Fibroblast of lung (primary cell): ENCODE measurements at places on chromosomes 12 and 14. TPM values are rescaled to one million over a fixed set of nuclear protein-coding genes. Genes with fewer than 3 reads are reported as not detected.

DNA sequence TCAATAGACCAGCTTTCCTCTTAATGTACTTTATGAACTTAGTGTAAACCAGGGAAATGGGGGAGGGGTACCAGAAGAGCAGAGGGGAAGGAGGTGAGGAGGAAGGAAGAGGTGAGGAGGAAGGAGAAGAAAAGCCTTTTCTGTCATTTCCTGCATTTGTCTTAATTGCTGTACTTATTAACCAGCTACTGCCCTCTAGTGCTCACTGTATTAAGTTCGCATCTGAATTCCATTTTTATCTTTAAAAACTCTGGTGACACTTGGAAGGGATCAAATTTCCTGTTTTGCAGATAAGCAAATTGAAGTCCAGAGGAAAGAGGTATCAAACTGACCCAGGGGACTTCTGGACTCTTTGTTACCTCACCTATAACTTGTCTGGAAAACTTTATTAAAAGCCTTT lies 22.2 kb downstream of the MANSC1 start:
- peak; percentile 63 for DNase-seq

- DNase-seq, result no peak
These were observed 131.0 kb downstream of the NCOR2 start for GRCh38 chr12:124436366-124436765.

GRCh38 chr12:53045696-53046045 lies 4.2 kb upstream of the TNS2 start:
- DNase-seq, result no peak

Gene NPFF
- not detected in 2 replicates for polyA plus RNA-seq

DNA sequence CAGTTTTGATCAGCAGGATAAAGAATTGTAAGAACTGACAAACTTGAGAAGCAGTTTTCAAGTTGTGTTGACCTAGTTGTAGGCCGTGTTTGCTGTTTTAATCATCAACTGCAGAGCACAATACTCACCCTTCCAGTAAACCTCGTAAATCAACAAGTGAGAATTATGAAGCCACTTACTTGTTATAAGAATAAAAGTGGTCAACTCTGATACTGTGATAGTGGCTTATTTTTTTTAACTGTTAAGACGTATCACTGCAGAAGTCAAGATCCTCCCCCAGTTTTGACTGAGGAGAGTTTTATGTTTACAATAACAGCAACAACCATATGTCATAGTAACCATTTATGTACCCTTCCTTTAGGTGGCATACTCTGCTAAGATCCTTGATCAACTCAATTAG lies 100.8 kb upstream of the DACT1 start:
- no peak for DNase-seq

Gene CLEC7A
- polyA plus RNA-seq, result 0.03 TPM in 1 of 2 replicates, not detected in the other

Gene MYL2
- not detected in 2 replicates for polyA plus RNA-seq

DNA sequence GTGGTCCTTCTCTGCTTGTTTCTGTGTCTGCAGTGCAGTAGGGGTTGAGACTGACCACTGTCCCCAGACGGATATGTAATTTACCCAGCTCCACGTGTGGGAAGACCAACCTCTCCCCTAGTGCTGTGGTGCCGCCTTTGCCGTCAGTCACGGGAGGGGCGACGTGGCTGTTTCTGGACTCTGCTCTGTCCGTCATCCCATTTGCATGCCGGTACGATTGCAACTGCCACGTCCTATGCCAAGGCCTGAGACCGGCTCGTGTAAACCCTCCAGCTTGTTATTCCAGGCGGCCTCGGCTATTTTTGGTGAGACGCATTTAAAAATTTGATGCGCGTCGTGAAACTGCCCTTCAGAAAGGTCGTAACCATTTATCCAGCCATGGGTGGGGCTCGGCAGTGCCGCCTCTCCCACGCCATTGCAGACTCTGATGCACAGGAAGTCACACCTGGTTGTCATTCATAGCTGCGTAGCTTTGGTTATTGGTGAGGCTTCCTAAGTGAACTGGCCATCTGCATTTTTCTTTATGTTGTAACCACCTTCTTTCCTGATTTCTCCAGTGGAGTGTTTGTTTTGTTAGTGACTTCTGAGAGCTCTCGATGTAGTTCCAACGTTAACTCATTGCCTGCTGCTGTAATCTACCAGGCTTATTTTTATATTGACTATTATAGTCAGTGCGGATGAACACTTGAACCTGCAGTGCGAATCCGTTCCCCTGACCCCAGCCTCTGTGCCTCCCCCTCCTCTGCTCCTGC lies 75.1 kb downstream of the ADGRD1 start:
- DNase-seq, result no peak

DNA sequence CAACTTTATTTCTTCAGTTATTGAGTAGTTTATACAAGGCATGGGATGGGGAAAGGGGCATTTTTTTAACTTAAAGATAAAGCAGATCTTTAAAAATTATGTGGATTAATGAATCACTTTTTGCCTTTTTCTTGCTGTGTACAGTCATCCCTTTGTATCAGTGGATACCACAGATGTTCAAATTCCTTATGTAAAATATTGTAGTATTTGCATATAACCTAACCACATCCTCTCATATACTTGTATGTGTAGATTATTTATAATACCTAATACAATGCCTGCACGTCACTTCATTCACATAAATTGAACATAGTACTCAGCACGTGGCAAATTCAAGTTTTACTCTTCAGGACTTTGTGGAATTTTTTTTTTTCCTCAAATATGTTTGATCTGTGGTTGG lies 66.5 kb upstream of the MON2 start:
- DNase-seq, result no peak

Gene KRT78
- not detected in 2 replicates for polyA plus RNA-seq

Gene KLHL33
- 0.09 and 0.17 TPM in 2 replicates for polyA plus RNA-seq

DNA sequence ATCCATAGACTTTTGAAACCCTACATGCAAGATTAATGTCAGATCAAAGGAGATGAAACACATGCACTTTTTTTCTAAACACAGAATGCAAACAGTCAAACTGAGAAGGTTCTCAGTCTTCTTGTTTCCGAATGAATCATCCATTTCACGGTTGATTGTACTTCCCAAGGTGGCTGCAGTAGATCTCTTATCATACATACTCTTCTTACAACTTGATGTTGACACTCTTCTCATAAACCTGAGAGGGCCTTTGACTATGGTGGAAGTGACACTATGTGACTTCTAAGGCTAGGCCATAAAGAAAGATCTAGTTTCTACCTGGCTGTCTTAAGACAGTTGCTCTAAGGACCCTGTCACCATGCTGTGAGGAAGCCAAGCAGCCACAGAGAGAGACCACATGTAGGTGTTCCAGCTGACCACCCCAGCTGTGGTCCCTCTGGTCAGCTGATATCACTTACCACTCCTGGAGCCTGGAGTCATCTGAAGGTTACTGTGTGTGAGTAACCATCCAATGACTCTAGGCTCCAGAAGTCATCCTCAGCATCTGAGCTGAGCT lies 67.2 kb upstream of the HMGA2 start:
- DNase-seq, result no peak

GRCh38 chr14:77069551-77069950 lies 28.5 kb upstream of the CIPC start:
- DNase-seq, result no peak

GRCh38 chr14:55410876-55411275 lies 754 bp downstream of the ATG14 start:
- no peak for DNase-seq

- no peak for DNase-seq
These were observed 12.3 kb downstream of the ZC2HC1C start for GRCh38 chr14:75081660-75082229.

Gene SERPINA10
- not detected in 2 replicates for polyA plus RNA-seq

GRCh38 chr12:26425587-26426260 lies 230.4 kb downstream of the SSPN start:
- DNase-seq, result no peak

DNA sequence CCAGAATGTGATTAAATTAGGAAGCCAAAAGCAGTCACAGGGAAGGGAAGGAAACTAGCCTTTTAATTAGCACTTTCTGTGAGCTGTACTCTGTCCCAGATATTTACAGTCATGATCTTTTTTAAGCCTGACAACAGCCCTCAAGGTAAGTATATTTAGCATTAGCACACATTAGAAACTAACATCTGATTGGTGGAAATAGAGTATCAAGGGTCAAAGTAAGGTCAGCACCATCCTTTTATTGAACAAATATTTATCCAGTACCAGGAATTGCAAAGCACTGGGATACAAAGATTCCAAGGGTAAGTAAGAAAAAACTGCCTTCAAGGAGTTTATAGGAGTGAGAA lies 28.2 kb downstream of the RPGRIP1 start:
- no peak for DNase-seq

Gene KCNH3
- polyA plus RNA-seq, result 0.05 and 0.09 TPM in 2 replicates

DNA sequence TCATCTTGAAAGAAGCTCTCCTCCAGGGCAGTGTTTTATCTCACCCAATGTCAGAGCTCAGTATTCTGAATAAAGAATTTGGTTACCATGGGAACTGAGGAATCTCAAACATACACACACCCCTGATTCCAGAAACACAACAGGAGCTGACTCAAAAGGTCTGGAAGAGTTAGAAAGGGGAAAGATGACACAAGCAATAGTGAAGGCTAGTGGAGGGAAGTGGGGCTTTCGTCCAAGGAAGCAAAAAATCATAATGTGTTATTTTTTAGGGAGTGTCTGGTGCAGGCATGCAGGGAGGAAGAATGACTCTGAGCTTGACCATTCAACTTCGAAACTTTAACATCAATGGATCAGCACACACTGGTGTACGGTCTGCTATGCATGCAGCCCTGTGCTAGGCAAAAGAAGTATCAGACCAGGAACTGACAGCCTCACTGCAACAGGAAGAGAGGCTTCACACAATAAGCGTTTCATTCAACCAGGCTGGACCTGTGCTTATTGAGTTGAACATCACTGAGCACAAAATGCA lies 20.3 kb downstream of the HEBP1 start:
- peak; percentile 95 for DNase-seq

GRCh38 chr14:104871145-104871655 lies 6.1 kb downstream of the CEP170B start:
- no peak for DNase-seq

DNA sequence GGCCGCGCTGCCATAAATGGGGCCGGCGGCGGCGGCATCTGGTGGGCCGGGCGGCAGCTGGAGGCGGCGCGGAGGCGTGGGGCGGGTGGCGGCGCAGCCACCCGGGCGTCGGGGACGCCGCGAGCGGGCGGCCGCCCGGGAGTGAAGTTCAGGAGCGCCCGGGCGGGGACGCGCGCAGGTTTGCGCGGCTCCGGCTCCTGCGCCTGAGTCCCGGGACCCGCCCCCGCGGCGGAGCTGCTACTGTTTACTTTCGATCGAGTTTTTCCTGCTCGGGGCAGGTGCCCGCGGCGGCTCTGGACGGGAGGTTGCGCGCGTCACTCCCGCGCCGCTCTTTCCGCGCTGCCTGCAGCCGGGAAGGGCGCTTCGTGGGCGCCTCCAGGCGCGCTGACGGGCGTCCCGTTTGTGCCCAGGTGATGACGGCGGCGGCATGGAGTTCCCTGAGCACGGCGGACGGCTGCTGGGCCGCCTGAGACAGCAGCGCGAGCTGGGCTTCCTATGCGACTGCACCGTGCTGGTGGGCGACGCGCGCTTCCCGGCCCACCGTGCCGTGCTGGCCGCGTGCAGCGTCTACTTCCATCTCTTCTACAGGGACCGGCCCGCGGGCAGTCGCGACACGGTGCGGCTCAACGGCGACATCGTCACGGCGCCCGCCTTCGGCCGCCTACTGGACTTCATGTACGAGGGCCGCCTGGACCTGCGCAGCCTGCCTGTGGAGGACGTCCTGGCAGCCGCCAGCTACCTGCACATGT lies at the start of gene ZBTB42:
ZBTB42 (plus strand) TSS at position 331 of the 749 bp plus-strand sequence; CDS start at position 428, 97 bp downstream.
- peak; percentile 39 for DNase-seq

DNA sequence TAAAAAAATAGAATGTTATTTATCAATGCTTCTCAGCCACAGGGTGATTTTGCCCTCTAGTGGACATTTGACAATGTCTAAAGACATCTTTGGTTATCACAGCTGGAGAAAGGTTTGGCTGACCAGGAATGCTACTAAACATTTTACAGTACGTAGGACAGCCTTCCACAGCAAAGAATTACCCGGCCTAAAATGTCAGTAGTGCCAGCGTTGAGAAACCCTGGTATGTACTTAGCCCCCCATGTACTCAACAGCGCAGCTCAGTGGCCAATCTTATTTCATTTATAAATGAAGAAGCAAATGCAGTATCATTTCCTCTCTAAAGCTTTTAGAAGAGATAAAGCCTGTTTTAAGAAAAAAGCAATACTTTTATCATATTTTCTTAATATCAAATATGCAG lies 5.8 kb downstream of the MARK3 start:
- peak; percentile 72 for DNase-seq

- no peak for DNase-seq
These were observed 169.4 kb downstream of the KIF26A start for GRCh38 chr14:104307627-104308401.

- no peak for DNase-seq
These were observed 597.7 kb downstream of the DIO2 start for GRCh38 chr14:79613625-79614024.

DNA sequence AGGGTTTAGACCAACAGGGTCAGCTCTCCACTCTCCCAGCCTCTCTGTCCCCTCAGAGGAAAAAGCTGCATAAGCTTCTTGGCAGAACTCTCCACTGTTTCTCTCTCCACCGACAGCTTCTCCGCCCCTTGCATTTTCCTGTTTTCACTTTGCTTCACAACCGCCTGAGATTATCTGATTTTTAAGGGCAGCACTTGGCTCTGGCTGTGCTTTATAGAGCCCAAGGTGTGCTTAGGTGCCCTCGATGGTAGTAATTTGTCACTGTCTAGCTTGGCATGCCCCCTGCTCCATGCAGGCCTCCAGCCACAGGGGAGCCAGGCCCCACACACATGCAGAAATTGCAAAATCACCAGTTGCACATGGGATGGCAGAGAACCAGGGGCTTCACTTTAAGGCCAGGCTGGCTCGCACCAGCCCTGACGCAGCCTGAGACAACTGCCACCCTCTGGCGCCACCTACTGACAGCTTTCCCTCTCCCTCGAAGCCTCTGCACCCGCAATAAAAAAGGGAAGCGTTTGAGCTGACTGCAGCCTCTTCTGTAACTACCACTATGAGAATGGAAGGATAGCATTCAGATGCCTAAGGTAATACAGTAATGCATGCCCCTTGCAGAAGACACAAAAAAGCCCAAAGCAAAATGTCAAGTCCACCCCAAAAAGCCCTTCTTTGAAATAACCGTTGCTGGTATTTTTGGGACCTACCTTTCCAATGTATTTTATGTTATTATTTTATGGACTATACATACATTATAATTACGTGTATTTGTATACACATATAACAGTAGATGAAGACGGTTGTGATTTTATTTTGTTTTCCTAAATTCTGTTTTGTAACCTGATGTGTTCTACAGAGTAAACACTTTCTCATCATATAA lies 32.0 kb upstream of the RIMBP2 start:
- peak; percentile 72 for DNase-seq

GRCh38 chr12:62317017-62317416 lies 56.8 kb downstream of the USP15 start:
- no peak for DNase-seq

Gene LRRIQ1
- polyA plus RNA-seq, result 0.05 and 0.33 TPM in 2 replicates

GRCh38 chr12:51217133-51217967 lies 512 bp downstream of the POU6F1 start:
- no peak for DNase-seq

Gene COQ10A
- 14.2 and 16.2 TPM in 2 replicates for polyA plus RNA-seq

Gene LRRC10
- polyA plus RNA-seq, result not detected in 2 replicates

GRCh38 chr12:93163260-93164036 lies 214.3 kb upstream of the NUDT4 start:
- DNase-seq, result peak; percentile 87

Gene SCYL2
- polyA plus RNA-seq, result 34.6 and 43.0 TPM in 2 replicates
